ENCODE measurements at places on chromosomes 6 and 20.

DNA sequence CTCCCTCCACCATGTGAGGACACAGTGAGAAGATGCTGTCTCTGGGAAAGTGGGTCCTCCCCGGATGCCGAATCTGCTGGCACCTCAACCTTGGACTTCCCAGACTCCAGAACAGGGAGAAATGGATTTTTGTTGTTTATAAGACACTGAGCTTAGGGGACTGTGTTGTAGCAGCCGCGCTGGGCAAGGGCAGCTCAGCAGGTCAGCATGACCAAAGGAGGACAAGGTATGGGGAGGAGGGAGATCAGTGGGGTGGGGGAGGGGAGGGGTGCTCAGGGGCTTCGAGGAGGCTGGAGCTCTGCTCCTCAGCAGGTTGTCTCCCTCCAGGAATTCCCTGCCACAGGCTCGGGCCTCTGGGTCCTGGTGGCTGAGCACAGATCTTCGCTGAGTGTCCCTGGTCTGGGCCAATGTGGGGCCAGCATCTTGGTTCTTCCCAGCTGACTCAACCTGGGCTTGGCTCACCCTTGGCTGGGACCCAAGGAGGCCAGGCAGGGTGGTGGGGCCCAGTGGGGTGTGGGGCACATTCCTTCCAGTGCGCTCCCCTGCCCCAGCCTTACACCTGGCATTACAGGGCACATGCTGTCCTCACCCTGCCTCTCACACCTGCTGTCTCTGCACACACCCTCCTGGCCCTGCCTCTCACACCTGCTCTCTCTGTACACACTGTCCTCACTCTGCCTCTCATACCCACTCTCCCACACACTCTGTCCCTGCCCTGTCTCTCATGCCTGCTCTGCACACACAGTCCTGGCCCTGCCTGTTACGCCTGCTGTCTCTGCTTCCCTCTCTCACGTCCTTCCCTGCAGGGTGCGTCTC lies 107.3 kb downstream of the SYCP2 start:
- no peak for DNase-seq

GRCh38 chr6:139738801-139739455 lies 364.5 kb upstream of the CITED2 start:
- DNase-seq, result no peak

- DNase-seq, result peak; percentile 33
Observed at GRCh38 chr20:17938871-17939619, 29.5 kb downstream of the SNX5 start.

GRCh38 chr6:145904868-145905267 lies 59.3 kb downstream of the SHPRH start:
- no peak for DNase-seq

GRCh38 chr6:126170433-126170832 lies 169.5 kb upstream of the CENPW start:
- no peak for DNase-seq

DNA sequence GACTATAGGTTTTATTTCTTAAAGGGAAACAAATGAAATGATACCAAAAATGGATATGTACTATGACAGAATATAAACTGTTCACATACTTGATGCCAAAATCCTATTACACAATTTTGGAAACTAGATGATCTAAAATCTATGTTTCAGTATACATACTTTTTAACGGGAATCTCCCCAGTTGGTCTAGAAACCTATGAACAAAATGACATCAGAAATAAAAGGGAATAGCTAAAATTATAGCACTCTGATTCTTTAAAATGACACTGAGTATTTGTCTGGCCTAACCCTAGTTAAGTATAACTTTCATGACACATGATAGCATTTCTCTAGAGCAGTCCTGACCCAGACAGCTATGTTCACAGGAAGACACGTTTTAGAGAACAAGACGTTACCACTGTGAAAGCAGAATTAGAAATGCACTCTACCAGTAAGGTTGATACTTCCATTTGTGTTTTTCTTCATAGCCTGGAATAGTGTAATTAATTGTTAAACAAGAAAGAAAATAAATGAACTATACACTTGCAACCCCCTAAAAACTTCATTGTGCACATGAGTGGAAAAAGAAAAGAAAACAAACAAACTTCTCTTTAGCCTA lies 3.3 kb downstream of the OSER1 start:
- DNase-seq, result no peak

DNA sequence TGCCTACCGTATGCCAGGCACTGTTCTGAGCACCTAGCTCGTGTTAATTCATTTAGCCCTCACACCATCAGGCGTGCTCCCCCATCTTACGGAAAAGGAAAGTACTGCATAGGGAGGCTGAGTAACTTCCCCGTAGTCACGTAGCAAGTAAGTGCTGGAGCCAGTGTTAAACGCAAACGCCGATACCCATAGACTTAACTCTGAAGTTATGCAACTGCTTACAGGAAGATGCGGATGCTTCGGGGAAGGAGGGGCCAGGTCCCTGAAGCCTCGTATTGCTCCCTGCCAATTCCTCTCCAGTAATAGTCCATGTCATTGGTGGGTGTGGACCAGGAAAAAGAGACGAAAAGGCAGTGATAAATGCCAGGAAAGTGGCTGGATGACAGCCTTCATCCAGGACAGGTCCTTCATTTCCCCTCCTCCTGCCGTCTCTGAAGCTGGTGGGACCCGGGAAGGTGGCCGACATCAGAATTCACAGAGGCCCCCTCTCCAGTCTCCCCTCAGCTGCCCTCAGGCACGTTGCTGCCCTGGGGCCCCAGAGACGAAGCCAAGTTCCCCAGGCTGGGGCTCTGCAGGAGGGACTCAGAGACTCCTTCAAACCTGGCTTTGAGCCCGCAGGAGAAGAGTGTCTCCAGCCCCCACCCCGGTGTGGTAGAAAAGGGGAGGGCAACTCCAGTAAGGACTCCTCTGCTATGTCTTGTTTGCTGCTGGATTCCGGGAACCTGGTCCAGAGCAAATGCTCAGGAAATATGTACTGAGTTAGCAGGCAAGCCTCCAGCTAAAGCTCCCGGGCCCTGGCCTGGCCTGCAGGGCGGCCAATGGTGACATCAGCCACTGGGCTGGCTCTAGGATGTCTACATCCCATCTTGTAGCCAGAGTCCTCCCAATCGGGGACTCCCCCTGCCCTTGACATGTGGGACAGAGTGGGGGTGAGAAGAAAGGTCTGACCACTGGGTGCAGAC lies 37.8 kb downstream of the RAB44 start:
- DNase-seq, result no peak

GRCh38 chr6:15303162-15303919 lies 57.5 kb downstream of the JARID2 start:
- no peak for DNase-seq

GRCh38 chr20:63527184-63527583 lies 6.6 kb downstream of the PPDPF start:
- DNase-seq, result no peak

DNA sequence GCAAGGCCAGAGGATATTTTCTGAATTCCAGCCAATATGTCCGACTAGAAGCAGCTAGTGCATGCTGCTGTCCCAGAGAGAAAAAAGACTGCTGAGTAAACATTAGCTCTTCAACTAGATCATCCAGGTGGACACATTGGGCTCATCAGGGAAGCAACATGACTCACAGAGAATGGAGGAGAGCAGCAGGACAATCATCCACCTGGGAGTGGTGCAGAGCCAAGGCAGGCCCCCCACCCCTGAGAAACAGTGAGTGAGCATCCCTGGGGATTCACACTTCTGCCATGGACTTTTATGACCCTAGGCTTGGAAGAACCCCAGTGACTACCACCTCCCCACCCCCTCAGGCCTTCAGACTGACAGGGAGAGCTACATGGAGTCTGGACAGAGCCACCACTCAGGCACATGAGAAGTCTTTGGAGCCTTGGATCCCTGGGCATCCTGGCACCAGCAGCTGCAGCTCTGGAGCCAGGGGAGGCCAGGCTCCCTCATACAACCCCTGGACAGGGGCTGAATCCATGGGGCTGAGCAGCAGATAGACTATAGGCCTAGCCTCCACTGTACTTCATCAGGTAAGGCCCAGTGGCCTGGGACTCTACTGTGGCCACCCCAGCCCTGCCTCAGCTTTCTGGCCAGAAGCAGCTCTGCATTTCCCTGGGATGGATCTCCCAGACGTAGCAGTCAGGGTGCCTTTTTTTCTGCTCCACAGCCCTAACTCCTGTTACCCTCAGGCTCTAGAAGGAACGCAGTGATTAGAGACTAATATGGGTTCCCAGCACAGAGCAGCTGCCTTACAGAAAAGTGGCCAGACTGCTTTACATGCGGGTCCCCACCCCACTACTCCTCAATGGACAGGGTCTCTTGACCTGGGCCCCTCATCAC lies 82.9 kb upstream of the RNF217 start:
- no peak for DNase-seq

GRCh38 chr6:157177731-157178336 lies 145.5 kb downstream of the TMEM242 start:
- DNase-seq, result no peak

GRCh38 chr20:11027224-11027623 lies 353.4 kb upstream of the JAG1 start:
- DNase-seq, result no peak

- DNase-seq, result no peak
Observed at GRCh38 chr20:46057856-46058598, 29.0 kb downstream of the SLC12A5 start.

- DNase-seq, result no peak
Observed at GRCh38 chr6:142376800-142377496, 75.1 kb downstream of the ADGRG6 start.

- no peak for DNase-seq
Observed at GRCh38 chr6:71171497-71172070, 117.0 kb upstream of the OGFRL1 start.

- DNase-seq, result no peak
Observed at GRCh38 chr6:155676346-155676745, 220.7 kb upstream of the NOX3 start.

DNA sequence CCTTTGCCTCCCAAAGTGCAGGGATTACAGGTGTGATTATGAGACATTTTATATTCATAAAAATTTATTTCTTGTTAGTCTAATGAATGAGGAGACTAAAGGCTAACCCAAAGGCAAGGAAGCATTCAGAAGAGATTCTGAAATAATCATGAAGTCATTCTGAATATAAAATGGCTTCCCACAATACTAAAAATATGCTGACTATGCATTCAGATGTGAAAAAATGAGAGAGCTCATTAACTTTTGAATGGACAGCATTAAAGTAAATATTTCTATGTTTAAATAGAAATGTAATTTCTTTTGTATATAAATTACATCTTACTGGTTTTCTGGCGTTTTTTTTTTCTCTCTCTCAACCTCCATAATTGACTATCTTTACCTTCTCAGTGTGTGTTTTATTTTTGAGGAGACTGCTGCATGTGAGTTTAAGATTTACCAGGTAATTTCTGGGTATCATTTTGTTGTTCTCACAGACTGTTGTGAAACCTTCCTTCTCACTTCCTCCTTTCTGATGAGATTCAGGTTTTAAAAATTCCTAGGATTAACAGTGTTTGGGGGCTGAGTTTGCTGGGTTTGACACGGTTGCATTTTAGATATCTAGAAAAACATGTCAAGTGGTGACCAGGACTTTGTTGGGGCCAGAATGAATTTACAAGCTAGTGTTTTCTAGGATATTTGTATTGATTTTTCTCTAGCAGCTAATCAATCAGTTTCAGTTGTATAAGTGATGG lies 316.6 kb downstream of the CDKAL1 start:
- no peak for DNase-seq

DNA sequence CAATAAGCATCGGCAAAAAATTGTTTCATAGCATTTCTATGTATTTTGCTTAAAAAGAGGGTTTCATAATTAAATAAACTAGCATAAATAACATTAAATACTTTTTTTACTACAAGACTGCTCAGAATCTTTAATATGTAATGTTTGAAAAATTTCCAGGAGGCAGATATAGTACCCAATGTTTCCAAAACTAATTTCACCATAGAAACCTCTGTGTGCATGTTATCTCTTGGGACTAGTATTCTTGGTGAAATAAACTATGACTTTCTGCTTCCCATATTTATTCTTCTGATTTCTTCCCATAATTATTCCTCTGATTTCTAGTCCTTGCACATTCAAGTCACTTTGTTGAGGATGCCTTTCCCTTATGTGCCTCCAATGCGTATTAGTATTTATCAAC lies 94.5 kb downstream of the PTPRK start:
- DNase-seq, result no peak

DNA sequence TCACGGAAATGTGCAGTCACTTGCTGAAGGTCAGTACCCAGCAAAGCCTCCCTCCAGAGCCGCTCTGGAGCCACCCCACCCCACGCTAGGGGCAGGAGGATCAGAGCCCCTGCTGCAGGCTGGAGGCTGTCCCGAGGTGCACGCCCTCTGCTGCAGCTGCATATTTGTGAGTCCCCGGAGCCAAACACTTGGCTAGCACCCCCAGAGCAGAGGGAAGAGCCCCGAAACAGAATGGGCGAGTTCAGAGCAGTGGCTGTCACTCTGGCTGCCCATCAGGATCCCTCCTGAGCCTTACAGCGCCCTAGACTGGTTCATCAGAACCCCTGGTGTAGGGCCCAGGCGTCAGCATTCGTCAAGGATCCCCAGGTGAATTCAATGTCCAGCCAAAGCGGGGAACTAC lies 9.5 kb upstream of the TULP1 start:
- DNase-seq, result no peak

- no peak for DNase-seq
Observed at GRCh38 chr20:36206641-36207040, 29.6 kb upstream of the AAR2 start.

DNA sequence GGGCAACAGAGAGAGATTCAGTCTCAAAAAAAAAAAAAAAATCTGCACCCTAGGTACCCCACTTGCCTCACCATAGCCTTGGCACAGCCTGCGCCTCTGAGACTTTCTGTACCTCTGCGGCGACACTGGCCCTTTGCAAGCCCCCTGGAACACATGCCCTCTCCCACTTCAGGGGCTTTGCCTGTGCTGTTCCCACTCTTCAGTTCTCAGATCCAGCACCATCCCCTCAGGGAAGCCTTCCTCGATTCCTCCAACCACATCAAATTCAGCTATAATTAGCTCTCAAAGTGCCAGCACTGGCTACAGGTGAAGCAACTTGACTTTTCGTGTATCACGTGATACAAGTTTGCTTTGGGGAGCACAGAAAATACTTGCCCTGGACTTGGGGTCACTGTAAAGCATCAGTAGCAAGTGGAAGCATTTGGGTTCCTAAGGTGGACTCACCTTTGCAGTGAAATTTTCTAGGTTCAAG lies 2.1 kb upstream of the UBE2V1 start:
- DNase-seq, result no peak

GRCh38 chr20:35600993-35601973 lies 14.3 kb upstream of the SPAG4 start:
- peak; percentile 63 for DNase-seq

- DNase-seq, result no peak
Observed at GRCh38 chr20:62528983-62529891, 53.4 kb upstream of the GATA5 start.

GRCh38 chr20:50815162-50815989 lies 20.5 kb downstream of the BCAS4 start:
- DNase-seq, result no peak

GRCh38 chr20:61364147-61364546 lies 112.1 kb downstream of the CDH4 start:
- no peak for DNase-seq

GRCh38 chr6:83047065-83047754 lies 18.4 kb downstream of the UBE3D start:
- DNase-seq, result no peak

GRCh38 chr6:39143238-39143930 lies 28.4 kb upstream of the SAYSD1 start:
- DNase-seq, result no peak
